OCI-M1 (cell line): ENCODE measurements at places on chromosomes 2 and 18.
A peak's percentile ranks its signal among the peaks of the same experiment; 100 is the strongest.

GRCh38 chr18:24033641-24034412 lies 19.3 kb downstream of the TTC39C start:
- no peak for DNase-seq

DNA sequence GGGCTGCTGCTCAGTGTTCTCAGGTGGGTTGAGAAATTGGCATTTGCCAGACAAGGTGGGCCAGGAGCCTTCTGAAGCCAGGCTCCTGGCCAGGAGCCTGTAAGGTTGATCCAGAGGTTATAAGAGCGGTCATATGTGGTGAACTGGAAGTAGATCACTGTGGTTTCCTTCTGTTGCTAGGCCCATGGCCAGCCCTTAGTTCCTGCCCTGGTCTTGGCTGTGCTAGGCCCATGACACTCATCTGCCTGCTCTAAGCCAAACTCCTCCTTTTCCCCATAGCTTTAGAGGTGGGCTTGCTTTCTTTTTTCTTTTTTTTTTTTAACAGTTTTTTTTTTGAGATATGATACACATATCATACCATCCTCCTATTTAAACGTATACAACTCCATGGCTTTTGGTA lies 5.0 kb upstream of the MGAT5 start:
- DNase-seq = no peak

DNA sequence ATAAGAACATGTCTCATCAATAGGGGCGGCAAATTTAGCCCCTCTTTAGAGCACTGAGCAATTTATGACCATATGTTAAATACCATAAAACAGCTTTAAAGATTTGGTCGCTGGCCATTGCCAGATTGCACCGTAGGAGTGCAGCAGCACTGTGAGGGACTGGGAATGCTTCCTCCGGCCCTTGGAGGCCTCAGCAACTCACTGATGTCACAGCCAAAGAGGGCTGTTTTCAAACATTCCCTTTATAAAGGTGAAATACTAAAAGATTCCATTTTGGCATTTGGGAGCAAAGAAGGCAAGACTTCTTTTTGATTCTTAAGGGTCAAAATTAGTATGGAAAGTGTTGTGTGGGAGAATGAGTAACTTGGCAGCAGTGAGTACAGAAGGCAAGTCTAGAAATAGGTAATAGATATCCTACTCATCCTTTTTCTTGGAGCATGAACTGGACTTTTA lies 63.7 kb downstream of the BABAM2 start:
- no peak for DNase-seq

- DNase-seq = no peak
These were observed 10.6 kb downstream of the C18orf63 start for GRCh38 chr18:74326231-74326630.

DNA sequence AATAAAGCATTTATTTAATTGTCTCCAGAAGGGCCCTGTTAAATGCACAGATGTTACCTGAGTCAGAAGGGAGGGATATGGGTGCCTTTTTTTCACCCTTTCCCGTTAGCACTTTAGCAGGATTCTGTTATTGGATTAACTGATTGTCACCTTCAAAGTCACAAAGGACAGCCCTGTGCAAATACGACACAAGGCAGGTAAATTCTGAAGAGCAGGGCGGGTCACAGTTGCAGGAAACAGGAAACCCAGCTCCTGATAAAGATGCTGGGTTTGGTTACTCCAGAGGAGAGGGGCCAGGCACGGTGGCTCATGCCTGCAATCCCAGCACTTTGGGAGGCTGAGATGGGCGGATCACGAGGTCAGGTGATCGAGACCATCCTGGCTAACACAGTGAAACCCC lies 11.4 kb upstream of the PKDCC start:
- no peak for DNase-seq

DNA sequence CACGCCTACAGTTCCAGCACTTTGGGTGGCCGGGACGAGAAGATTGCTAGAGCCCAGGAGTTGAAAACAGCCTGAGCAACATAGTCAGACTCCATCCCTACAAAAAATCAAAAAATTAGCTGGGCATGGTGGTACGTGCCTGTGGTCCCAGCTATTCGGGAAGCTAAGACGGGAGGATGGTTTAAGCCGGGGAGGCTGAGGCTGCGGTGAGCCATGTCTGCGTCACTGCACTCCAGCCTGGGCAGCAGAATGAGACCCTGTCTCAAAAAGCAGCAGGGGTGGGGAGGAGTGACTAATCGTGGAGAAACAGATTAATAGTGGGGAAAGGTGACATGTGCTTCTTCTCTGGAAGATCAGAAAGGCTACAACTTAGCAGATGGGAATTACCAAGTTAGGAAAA lies 58.1 kb upstream of the GPC1 start:
- DNase-seq = no peak

- no peak for DNase-seq
These were observed 14.2 kb downstream of the PLEK start for GRCh38 chr2:68379184-68379708.

- DNase-seq = no peak
These were observed 31.6 kb downstream of the COL5A2 start for GRCh38 chr2:189147989-189148388.

- no peak for DNase-seq
These were observed 57.6 kb downstream of the SLC4A3 start for GRCh38 chr2:219684721-219685689.

DNA sequence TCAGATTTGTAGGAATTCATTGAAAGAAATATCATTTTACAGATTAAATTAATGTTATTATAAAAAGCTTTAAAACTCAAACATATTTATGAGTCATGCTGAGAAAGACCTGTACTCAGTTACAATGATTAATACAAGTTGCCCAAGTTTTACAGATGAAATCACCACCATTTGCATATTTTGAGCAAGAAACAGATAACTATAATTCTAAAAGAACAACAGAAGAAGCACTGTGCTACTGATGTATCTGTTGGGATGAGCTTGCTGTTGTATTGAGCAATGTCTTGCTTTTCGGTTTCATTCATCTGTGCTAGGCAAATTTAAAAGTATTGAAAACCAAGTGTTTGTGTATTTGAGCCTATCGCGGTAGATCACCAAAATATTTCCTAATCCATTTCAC lies 1589.1 kb upstream of the ZEB2 start:
- DNase-seq = no peak

DNA sequence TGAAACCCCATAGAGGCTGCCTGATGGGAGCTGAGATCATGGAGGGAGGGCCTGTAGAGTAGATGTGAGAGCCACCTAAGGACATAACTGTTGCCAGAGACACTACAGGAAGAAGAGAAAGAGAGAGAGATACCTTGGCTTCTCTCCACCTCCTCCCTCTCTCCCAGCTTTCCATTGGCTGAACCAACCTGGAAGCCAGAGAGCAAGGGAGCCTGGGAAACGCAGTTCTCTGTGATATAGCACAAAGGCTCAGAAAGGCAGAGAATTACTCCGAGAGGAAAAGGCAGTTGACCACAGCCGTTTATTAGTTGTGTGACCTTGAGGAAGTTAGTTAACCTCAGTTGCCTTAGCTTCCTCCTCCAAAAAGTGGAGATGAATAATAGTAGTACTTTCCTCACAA lies 37.7 kb upstream of the MAT2A start:
- peak; percentile 75 for DNase-seq

DNA sequence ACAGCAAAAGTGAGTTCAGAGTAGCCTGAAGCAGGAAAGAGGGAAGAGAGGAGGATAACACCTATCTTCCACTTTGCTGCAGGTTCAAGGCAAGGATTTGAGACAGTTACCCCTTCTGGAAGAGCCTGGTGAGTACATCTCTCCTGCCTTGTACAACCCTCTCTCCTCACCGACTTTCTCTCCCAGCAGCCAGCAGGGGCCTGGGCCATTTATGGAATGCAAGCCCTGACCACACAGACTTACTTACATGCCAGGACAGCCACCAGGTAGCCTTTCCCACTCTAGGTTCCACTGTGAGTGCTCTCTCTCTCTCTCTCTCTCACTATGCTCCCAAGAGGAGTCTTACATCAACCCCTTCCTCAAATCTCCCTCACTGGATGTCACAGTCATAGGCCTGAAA lies 57.0 kb downstream of the BCL11A start:
- DNase-seq = no peak

DNA sequence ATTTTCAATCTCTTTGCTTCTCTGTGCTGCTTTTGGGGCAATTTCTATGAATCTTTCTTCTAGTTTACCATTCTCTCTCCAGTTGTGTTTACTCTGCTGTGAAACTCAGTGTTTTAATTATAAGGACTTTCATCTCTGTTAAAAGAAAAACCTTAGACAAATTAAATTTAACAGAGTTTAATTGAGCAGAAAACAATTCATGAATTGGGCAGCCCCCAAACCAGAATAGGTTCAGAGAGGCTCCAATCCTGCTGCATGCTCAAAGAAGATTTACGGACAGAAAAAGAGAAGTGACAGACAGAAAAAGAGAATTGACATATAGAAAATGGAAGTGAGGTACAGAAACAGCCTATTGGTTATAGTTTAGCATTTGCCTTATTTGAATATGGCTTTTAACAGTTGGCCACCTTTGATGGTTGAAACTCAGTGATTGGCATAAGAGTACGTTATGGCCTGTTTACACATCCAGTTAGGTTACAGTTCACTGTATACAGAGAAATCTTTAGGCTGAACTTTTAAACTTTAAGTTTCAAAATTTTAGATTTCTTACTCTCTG lies 120.4 kb downstream of the RNF152 start:
- DNase-seq = no peak

GRCh38 chr2:181374781-181375675 lies 82.2 kb upstream of the ITGA4 start:
- peak; percentile 53 for DNase-seq
